ENCODE measurements at places on chromosomes 5 and 9.

- no peak for DNase-seq
Measured at GRCh38 chr9:133919253-133920115, 72.6 kb downstream of the VAV2 start.

DNA sequence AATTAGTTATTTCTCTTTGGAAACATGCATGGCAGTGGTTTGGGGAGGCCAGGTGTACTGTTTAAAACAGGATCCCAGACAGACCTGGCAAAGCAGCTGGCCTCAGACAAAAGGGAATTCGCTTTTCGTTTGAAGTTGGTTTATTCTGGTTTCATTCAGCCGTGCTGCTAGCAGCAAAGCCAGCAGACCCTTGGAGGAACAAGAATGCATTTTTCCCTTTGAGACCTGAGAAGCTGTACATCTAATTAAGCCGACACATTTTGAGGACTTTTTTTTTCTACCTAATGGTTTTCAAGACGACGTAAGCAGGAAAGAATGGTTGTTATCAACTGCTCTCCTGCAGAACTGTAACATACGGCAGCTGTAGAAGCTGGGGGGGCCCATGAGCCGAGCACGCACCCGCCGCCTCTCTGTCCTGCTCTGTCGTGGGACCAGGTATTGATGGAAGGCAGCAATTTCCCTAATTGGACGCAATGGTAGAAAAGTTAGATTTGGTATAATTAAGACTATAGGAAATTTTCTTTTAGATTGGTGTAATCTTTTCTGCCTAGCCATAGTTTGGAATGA is 13.6 kb downstream of the PLEKHG4B start:
- DNase-seq = no peak

DNA sequence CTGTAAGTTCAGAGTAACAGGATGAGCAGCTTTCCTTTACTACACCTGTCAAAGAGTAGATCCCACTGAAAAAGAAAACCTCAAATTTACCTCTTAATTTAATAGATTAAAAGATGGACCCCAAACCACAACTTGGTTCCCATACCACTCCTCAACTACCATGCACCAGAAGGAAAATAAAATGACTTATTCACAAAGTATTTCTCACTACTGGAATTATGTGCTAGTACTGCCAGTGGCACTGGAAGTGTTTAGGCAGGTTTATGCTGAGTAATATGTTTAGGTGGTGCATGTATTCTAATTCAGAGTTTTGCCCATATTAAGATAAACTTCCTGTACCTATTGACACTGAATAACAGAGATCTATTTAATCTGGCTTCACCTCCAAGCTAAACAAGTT is 6.6 kb downstream of the PLK2 start:
- no peak for DNase-seq

DNA sequence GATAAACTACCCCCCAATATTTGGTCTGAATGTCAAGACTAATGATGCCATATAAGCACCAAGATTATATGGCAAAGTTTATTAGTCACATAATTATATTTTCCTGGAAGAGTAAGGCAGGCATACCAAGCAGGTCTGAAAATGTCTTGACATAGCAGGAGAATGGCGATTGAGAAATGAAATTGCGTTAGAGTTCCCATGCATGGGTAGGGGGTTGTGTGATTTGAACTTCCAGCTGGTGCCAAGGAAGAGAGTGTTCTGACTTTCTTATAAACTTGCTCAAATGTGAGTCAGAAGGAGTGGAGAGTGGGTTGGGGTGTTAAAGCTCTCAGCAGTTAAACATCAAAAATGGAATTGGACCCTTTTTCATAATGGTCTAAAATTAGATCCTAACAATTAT is 1200.6 kb upstream of the ACO1 start:
- DNase-seq = no peak

- DNase-seq = no peak
Measured at GRCh38 chr5:54577937-54578653, 60.5 kb downstream of the SNX18 start.

DNA sequence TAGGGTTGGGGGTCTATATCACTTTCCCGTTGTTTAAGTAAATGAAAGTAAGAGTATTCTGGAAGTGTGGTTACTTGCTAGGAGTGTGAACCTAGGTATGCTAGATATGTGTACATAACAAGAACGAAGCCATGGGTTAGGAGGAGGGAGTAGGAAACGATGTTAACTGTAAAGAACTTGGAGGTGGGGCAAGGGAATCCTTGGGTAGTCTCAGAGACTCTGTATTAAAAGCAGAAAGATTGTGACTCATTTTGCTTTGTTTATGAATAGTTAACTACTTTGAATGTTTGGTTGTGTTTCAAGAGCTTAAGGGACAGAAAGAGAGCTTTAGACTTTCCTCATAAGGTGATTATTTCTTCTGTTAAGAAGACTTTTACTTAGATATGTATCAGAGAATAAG is 59.9 kb downstream of the TMEM252 start:
- no peak for DNase-seq

GRCh38 chr5:76384705-76385104 is 18.4 kb upstream of the IQGAP2 start:
- DNase-seq = no peak

GRCh38 chr9:14348373-14349145 is 34.6 kb upstream of the NFIB start:
- no peak for DNase-seq

DNA sequence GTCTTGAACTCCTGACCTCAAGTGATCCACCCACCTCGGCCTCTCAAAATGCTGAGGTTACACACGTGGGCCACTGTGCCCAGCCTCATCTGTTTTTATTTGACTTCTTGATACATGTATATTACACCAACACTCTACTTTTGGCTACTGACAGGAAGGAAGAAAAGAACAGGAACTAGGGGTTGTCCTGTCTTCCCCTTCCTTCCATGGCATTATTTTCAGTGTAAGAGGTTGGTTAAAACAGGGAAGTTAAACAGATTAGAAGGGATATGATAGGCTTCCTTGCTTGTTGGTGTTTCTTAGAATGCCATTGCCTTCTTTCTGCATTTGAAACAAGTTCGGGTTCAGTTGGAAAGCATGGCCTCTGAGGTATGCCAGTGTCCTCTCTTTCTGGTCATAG is 312.8 kb downstream of the NDUFS4 start:
- no peak for DNase-seq

- no peak for DNase-seq
Measured at GRCh38 chr9:112493393-112494137, 6.9 kb downstream of the KIAA1958 start.

GRCh38 chr9:136596630-136597031 is 50.8 kb upstream of the NOTCH1 start:
- no peak for DNase-seq

DNA sequence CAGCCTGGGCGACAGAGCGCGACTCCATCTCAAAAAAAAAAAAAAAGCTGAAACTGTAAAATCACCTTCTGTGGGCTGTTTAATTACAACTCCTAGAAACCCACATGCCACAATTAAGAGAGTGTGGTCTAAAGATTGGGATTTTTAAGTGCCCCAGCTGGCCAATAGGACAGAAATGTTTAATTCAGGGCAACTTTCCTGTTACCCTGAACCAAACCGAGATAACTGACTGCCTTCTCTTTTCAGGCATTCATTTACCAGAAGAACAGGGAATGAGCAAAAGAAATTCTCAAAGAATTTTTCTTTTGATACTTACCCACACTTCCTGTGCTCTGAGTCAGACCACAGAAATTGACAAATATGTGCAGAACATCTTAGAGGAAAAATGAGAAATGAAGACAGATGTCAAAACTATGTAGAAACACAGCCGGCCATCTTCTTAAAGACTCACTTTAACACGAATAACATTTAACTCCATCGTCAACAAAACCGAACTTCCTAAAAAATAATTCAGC is 221.3 kb upstream of the DAPK1 start:
- no peak for DNase-seq

- no peak for DNase-seq
Measured at GRCh38 chr9:133008824-133009223, 22.0 kb upstream of the GTF3C5 start.

DNA sequence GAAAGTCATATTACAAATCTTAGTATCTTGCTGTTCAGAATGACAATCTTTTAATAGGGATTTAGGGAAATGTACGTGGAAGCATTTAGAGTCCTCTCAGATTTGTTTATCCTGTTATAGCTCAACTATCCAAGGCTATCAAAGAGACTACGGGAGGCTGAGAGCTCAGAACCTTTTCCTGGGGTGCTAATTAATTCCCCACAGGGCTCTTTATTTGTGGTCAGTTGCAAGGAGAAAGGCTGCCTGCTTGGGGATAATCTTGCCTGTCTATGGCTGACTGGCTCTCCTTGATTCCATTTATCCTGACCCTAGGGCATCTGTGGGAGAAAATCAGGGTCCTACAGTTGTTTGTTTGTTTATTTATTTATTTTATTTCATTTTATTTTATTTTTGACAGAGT is 28.0 kb upstream of the RPS23 start:
- no peak for DNase-seq

- DNase-seq = no peak
Measured at GRCh38 chr9:134994926-134995791, 77.4 kb upstream of the FCN1 start.

DNA sequence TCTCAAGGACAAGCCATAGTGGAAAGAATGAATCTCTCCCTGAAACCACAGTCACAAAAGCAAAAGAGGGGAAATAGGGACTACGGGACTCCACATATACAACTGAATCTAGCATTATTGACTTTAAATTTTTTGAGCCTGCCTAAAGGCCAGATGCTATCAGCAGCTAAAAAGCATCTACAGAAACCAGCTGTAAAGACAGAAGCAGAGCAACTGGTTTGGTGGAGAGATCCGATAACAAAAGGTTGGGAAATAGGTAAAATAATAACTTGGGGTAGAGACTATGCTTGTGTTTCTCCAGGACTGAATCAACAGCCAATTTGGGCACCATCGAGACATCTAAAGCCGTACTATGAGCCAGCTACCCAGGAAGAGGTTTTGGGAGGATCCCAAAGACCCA is 281.2 kb downstream of the CDH18 start:
- no peak for DNase-seq

GRCh38 chr9:69497816-69498215 is 172.8 kb downstream of the ENTREP1 start:
- DNase-seq = no peak

- DNase-seq = no peak
Measured at GRCh38 chr5:150703762-150704161, 2.9 kb upstream of the RBM22 start.

- DNase-seq = peak; percentile 79
Measured at GRCh38 chr9:2657427-2657826, 35.8 kb downstream of the VLDLR start.

GRCh38 chr9:127258606-127259471 is 5.7 kb upstream of the GARNL3 start:
- DNase-seq = no peak

GRCh38 chr9:70083429-70083828 is 39.8 kb downstream of the MAMDC2 start:
- no peak for DNase-seq

DNA sequence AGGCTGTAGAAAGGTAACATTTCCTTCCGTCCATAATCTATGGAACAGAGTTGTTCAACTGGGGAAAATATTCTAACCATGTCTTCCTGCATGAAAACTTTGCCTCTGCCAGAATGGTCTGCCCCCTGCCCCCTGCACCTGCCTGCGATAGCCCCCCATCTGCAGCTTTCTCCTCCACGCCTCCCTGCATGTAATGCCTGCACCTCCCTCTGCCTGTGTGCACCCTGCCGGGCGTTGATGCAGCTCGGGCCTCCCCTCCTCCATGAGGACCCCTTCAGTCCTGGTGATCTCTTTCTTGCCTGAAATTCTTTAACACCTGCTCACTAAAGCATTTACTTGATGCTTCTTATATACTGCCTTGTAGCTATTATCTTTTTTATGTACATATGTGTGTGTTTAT is 266.2 kb downstream of the ARHGEF28 start:
- no peak for DNase-seq

DNA sequence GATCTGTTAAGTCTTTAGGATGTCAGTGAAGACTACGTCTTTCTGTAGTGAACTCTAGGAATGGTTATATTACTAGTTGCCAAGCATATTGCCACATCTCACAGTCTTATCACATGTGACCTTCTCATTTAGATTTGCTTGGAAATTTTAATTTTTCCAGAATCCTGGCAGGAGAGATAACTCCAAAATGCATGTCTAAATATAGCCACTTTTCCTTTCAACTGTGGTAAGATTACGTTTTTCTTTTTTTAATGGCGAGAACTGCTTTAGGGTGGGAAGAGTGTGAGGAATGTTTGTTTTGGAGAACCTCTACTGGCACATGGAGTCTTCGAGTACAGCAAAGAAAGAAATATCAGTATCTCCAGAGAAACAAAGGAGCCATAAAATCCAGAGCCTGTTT is 91.7 kb upstream of the ADAMTSL1 start:
- no peak for DNase-seq

DNA sequence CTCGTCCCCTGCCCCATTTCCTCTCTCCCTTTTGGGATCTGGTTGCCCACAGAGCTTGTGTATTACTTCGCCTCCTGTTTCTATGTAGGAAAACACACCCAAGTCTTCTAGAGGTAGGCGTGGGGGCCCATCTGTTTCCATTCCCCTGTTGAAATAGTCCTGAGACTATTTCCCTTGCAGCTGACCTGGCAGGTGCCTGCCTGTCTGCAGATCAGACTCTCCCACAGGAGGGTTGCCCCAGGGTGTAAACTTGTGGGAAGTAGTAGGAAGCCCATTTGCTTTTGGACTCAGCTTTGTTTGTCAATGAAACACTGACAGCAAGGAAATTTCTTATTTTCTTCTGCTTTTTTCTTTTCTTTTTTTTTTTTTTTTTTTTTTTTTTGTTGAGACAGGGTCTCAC is 16.3 kb upstream of the GARNL3 start:
- DNase-seq = no peak

DNA sequence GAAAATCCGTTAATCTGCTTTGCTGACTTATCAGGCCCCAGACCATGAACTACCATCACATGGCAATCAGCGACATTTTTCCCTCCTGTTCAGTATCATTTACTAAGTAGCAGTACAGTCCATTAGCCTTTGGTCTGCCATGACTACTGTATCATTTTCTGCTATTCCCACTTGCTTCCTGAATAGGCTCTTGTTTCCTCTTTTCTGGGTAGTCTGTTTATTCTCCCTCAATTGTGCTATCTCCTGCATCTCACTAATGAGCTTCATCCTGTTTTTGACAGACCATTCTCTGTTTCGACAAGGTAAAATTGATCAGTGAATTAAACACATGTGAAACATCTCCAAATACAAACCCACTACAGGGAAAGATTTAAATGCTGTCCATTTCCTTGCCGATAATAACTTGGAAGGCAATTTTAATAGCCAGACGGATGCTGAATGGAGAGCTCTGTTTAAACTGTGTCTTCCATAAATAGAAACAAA is 263.5 kb upstream of the ANKRD55 start:
- no peak for DNase-seq
